Panc1 (cell line): ENCODE measurements at places on chromosomes 6 and 20. TPM values are rescaled to one million over a fixed set of nuclear protein-coding genes. Genes with fewer than 3 reads are reported as not detected.

LRRN4 gene
- 0.57 TPM for total RNA-seq

SLC4A11 gene
- 144 TPM for total RNA-seq

DNA sequence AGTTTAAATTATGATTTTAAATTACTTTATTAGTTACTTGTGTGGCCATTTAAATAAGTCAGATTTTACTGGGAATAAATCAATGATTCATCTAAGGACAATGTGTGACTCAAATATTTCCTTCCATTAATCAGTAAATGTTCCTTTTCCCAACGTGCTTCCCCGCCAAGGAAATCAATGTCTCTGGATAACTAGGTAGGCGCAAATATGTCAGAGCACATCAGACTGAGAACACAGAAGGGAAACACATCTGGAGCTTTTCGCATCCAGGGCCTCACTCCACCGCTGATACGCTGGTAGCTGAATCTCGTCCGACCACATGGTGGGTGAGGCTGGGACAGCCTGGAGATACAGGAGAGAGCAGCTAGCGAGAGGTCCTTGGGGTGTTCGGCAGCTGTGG is 56.4 kb upstream of the RPS6KA2 start:
- H3K36me3 ChIP-seq = no peaks in the 10 kb centered on the region
- H3K27ac ChIP-seq = no peak overlapping the region
- H3K4me3 ChIP-seq = no peak overlapping the region
- DNase-seq = no peak

- no peaks in the 10 kb centered on the region for H3K36me3 ChIP-seq
- H3K4me1 ChIP-seq = 0 out of 2 replicates have a peak, but pooled peaks cover 3% of the 10 kb centered on the region
- H3K27ac ChIP-seq = no peak overlapping the region
- DNase-seq = no peak
- H3K4me3 ChIP-seq = no peak overlapping the region
These were observed 63.2 kb downstream of the RAB44 start for GRCh38 chr6:36760685-36761435.

- H3K36me3 ChIP-seq = no peaks in the 10 kb centered on the region
- no peak overlapping the region for H3K4me3 ChIP-seq
These were observed 23.6 kb downstream of the SLC35D3 start for GRCh38 chr6:136945711-136946121.

GRCh38 chr20:44171775-44172571 is 15.0 kb downstream of the JPH2 start:
- DNase-seq = no peak
- H3K27me3 ChIP-seq = 0 out of 2 replicates have a peak, but pooled peaks cover 2% of the 10 kb centered on the region
- H3K4me3 ChIP-seq = no peak overlapping the region

DNA sequence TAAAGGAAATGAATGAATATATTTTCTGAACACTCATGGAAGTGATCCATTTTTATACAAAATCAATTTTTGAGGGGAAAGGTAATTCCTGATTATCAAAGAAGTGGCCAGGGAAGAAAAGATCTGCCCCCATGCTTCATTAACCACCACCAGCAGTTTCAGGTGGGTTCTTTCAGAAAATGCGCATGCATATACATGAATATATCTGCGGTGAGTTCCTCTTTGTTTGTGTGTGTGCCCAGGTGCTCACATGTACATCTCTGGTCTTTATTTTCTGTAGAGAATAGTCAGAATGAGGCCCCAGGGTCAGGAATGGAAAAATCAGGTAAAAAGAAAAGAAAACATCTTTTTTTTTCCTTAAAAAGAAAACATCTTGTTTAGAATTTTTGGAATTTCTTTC is 88.4 kb downstream of the SGK1 start:
- H3K36me3 ChIP-seq = no peaks in the 10 kb centered on the region
- H3K27me3 ChIP-seq = no peaks in the 10 kb centered on the region
- no peaks in the 10 kb centered on the region for H3K4me1 ChIP-seq
- no peak overlapping the region for H3K4me3 ChIP-seq
- DNase-seq = no peak

GRCh38 chr20:17457079-17457478 is 74.1 kb downstream of the BFSP1 start:
- H3K27me3 ChIP-seq = peaks cover 20% of the 10 kb centered on the region
- H3K4me1 ChIP-seq = no peaks in the 10 kb centered on the region
- no peak for DNase-seq
- H3K27ac ChIP-seq = no peak overlapping the region
- no peaks in the 10 kb centered on the region; the same call in 1 of the 2 replicates for H3K36me3 ChIP-seq
- H3K4me3 ChIP-seq = no peak overlapping the region

HSPA12B gene
- 0.21 TPM for total RNA-seq

- no peak overlapping the region for H3K27ac ChIP-seq
- no peaks in the 10 kb centered on the region for H3K36me3 ChIP-seq
- no peaks in the 10 kb centered on the region; the same call in 1 of the 2 replicates for H3K27me3 ChIP-seq
- no peaks in the 10 kb centered on the region for H3K4me1 ChIP-seq
These were observed 80.3 kb upstream of the STMND1 start for GRCh38 chr6:17021539-17021889.

GRCh38 chr20:57435498-57436222 is 44.5 kb downstream of the RBM38 start:
- no peak overlapping the region for H3K27ac ChIP-seq
- H3K4me1 ChIP-seq = peaks cover 6% of the 10 kb centered on the region
- H3K4me3 ChIP-seq = no peak overlapping the region
- DNase-seq = no peak
- H3K27me3 ChIP-seq = no peaks in the 10 kb centered on the region

DNA sequence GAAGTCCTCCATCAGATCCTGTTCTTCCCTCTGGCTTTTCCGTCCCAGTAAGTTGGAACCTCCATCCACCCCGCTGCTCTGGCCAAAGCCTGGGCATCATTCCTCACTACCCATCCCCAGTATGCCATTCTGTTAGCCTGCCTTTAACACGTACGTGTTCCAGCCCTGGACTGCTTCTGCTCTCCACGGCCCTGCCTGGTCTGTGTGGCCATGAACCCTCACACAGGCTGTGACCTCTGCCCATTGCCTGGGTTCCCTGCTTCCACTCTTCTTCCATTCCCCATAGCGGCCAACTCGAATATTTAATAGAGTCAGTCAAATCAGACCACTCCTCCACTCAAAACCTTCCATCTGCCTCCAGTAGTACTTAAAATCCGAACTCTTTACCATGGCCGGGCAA is 29.4 kb downstream of the RALGAPA2 start:
- no peaks in the 10 kb centered on the region for H3K36me3 ChIP-seq
- H3K4me3 ChIP-seq = no peak overlapping the region
- H3K27ac ChIP-seq = no peak overlapping the region
- no peak for DNase-seq

CPXM1 gene
- total RNA-seq = not detected

DNA sequence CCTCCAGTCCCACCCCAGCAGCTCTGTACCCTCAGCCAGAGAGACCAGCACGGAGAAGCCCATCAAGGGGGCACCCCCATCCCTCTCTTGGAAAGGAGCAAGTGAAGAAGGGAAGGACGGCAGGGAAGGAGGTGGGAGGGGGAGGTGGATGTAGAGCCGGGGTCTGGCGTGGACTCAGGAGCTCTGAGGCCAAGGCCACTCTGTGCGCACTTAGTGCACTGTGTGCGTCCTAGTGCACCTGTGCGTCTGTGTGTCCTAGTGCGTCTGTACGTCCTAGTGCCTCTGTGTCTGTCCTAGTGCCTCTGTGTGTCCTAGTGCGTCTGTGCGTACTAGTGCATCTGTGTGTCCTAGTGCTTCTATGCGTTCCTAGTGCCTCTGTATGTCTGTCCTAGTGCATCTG is 54.2 kb downstream of the DSTN start:
- H3K27me3 ChIP-seq = no peaks in the 10 kb centered on the region
- H3K27ac ChIP-seq = no peak overlapping the region
- no peaks in the 10 kb centered on the region; the same call in none of the 2 replicates for H3K36me3 ChIP-seq
- no peak for DNase-seq

DNA sequence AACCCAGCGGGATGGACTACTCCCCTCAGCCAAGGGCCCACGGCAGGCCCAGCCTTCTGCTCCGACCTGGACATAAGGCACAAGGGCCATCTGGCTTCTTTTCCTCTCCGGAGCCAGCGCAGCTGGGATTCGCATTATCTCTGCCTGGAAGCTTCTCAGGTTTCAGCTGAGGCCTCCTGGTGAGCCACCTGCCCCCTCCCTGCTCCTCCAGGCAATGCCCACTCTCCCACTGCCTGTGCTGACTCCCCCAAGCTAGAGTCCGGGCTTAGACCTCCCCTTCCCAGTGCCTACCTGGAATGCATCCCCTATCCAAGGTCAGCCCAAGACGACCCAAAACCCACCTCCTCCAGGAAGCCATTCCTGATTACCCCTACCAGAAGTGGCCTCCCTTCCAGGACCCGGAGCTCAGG is 60.7 kb downstream of the EZR start:
- DNase-seq = no peak
- no peaks in the 10 kb centered on the region for H3K27me3 ChIP-seq
- H3K4me1 ChIP-seq = no peaks in the 10 kb centered on the region
- H3K27ac ChIP-seq = no peak overlapping the region
- no peaks in the 10 kb centered on the region for H3K36me3 ChIP-seq
- no peak overlapping the region for H3K4me3 ChIP-seq

OR2B6 gene
- 0.26 TPM for total RNA-seq

DNA sequence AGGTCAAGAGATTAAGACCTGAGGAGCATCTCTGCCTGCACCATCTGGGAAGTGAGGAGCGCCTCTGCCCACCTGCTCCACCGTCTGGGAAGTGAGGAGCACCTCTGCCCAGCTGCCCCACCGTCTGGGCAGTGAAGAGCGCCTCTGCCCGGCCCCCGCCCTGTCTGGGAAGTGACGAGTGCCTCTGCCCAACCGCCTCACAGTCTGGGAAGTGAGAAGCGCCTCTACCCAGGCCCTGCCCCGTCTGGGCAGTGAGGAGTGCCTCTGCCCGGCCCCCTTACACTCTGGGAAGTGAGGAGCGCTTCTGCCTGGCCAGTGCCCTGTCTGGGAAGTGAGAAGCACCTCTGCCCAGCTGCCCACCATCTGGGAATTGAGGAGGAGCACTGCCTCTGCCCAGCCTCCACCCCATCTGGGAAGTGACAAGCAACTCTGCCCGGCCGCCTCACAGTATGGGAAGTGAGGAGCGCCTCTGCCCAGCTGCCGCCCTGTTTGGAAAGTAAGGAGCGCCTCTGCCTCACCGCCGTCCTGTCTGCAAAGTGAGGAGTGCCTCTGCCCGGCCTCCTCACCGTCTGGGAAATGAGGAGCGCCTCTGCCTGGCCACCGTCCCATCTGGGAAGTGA is 270.4 kb upstream of the NRSN1 start:
- no peaks in the 10 kb centered on the region for H3K4me1 ChIP-seq
- no peaks in the 10 kb centered on the region for H3K27me3 ChIP-seq
- no peak overlapping the region for H3K4me3 ChIP-seq
- DNase-seq = no peak
- no peaks in the 10 kb centered on the region for H3K36me3 ChIP-seq

OR12D3 gene
- not detected for total RNA-seq

TXLNB gene
- total RNA-seq = not detected

- H3K27ac ChIP-seq = peak overlapping the region; percentile 30
- no peak overlapping the region for H3K4me3 ChIP-seq
- H3K27me3 ChIP-seq = no peaks in the 10 kb centered on the region
These were observed 15.0 kb upstream of the TBC1D22B start for GRCh38 chr6:37242429-37243052.

DNA sequence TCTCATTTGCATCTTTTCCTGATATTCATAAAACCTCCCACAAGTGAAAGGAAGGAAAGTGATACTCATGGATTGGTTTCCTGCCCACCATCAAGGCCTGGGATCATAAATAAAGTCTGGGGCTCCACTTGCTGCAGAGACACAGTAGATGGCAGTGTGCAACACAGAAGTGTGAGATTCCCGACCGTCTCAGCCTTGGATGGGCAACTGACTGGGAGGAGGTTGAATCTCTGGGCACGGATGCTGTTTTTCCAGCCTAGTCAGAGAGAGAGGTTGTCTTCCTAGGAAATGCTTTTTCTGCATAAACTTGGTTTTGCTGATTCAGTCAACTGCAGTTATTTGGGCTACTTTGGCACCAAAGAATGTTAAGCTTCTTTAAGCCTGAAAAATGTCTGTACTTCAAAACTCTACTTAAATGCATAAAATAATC is 9.9 kb upstream of the RFPL4B start:
- H3K4me1 ChIP-seq = no peaks in the 10 kb centered on the region
- no peak overlapping the region for H3K27ac ChIP-seq
- DNase-seq = peak; percentile 50

- no peaks in the 10 kb centered on the region for H3K4me1 ChIP-seq
- H3K27ac ChIP-seq = no peak overlapping the region
- H3K4me3 ChIP-seq = no peak overlapping the region
These were observed 12.4 kb downstream of the GRM1 start for GRCh38 chr6:146041282-146041681.

SIRPD gene
- total RNA-seq = not detected
